ENCODE measurements at places on chromosomes 2 and 18.

DNA sequence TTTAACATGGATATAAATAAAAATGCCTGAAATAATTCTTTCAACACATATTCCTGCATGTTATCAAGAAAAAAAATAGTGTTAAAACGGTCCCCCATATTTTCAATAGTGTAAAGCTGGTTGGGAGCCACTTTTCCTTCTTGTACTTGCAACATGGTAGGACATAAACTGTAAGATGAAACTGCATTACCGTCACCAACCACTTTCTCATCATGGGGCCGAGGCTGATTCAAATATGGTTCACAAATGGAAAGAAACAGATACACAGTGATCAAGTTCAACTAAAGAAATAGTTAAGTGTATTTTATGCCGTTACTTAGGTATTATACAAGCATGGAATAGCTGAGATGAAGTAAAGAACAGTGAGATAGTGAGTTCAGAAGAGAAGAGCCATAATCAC, 360.7 kb downstream of the ZEB2 start:
- no peak for DNase-seq

- DNase-seq: no peak
These were observed 239.1 kb downstream of the TGIF1 start for GRCh38 chr18:3689091-3689490.

- no peak for DNase-seq
These were observed 98.2 kb upstream of the LCLAT1 start for GRCh38 chr2:30348825-30349224.

- no peak for DNase-seq
These were observed 102.4 kb upstream of the DLGAP1 start for GRCh38 chr18:4557502-4557901.

All from HTR-8/SVneo (cell line).